Neural progenitor cell (in vitro differentiated cells): ENCODE measurements at places on chromosomes 6 and 20.

DNA sequence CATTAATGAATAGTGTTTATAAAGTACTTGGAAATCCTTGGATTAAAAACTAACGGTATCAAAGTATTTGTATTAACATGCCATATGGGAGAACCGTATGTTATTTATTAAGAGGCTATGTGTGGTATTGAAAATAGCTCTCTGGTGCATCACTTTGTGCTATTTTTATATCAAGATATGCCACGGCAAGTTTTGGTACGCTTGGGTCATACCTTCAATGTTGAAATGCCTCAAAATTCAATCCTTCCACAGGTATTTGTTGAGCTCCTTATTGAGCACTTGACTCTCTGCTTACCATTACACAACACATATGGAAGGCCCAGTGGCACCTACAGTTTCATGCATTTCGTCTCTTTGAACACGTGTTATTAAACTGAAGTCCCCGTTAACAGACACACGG lies 647.9 kb downstream of the KIF16B start:
- no peaks in the 10 kb centered on the region for H3K27me3 ChIP-seq
- no peaks in the 10 kb centered on the region for H3K4me1 ChIP-seq
- no peak overlapping the region for H3K27ac ChIP-seq
- no peak for DNase-seq
- H3K36me3 ChIP-seq = no peaks in the 10 kb centered on the region

DNA sequence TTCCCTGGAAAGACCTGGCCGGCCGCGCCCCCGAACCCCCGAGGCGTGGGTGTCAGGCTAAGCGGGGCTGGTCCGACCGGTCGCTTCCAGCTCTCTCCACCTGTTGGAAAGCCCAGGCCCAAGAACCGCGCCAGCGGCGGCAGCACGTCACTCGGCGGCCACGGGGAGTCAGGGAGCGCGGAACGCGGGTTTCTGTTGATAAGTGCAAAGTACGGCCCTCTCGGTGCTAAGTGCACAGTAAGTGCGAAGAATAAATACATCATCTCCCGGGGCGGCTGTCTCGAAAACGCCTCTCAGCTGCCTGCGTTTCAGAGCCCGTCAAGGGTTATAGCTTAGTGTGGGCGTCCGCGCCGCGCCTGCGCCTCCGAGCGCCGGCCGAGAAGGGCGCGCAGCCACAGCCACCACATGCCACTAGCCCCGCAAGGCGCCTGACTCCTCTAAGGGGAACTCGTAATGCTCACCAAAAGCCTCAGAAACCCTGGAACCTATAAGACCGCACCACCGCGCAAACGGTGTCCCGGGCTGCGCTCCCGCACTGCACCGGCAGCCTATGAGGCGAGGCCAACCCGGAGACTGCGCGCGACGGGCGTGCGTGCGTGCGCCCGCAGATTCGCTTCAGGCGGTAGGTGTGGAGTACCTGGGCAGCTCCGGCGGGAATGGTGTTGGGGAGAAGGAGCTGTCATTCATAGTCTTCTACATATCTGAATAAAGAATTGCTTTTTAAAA lies 9.2 kb upstream of the TBX18 start:
- DNase-seq = peak; percentile 68
- H3K4me1 ChIP-seq = no peaks in the 10 kb centered on the region

- no peak for DNase-seq
- H3K4me1 ChIP-seq = no peaks in the 10 kb centered on the region
- no peak overlapping the region for H3K4me3 ChIP-seq
- no peaks in the 10 kb centered on the region for H3K27me3 ChIP-seq
Measured at GRCh38 chr6:71248306-71248765, 40.3 kb upstream of the OGFRL1 start.

DNA sequence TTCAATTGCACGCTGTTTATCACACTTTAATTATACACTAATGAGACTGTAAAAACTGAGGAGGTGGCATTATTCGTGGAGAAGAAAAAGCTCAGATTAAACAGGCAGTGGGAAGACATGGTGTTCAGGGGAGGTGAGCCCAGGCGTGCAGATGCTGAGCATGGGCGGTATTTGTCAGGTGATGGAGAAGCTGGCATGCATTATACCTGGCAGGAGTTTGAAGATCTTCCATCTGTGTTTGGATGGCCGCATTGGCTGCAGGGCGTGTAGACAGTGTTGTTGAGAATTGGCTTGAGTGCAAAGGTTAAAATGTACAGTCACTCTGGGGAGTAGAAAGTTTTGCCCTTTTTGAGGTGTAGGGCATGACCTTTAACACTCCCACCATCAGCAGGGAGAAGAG lies 213.8 kb downstream of the ERMARD start:
- H3K36me3 ChIP-seq = no peaks in the 10 kb centered on the region
- H3K27me3 ChIP-seq = peaks cover 14% of the 10 kb centered on the region
- DNase-seq = no peak
- peaks cover 11% of the 10 kb centered on the region for H3K4me1 ChIP-seq

DNA sequence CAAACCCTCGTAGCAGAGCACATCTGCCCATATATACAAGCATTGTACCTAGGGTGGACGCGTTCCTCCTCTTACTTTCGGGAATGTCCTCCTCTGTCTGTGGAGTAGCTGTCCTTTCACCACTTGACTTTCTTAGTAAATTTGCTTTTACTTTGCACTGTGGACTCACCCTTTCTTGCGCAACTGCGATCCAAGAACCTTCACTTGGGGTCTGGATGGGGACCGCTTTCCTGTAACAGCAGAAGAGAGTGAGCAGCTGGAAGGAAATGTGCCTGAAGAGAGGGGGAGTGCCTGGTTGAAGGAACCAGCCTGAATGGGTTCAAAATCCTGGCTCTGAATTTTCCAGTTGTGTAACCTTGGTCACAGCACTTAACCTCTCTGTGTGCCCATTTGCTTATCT lies 40.1 kb upstream of the PMEPA1 start:
- peaks cover 4% of the 10 kb centered on the region for H3K4me1 ChIP-seq
- no peaks in the 10 kb centered on the region for H3K36me3 ChIP-seq
- no peaks in the 10 kb centered on the region for H3K27me3 ChIP-seq
- no peak overlapping the region for H3K4me3 ChIP-seq

GRCh38 chr20:40146071-40146470 lies 543.0 kb downstream of the MAFB start:
- H3K27me3 ChIP-seq = no peaks in the 10 kb centered on the region
- H3K4me3 ChIP-seq = no peak overlapping the region
- no peaks in the 10 kb centered on the region for H3K4me1 ChIP-seq
- H3K27ac ChIP-seq = no peak overlapping the region
